ENCODE measurements at places on chromosomes 13 and 19.

GRCh38 chr13:92463134-92463533, 763.5 kb upstream of the GPC6 start:
- DNase-seq, result peak; percentile 14

- DNase-seq, result no peak
Measured at GRCh38 chr19:41299755-41300089, 10.2 kb upstream of the CCDC97 start.

DNA sequence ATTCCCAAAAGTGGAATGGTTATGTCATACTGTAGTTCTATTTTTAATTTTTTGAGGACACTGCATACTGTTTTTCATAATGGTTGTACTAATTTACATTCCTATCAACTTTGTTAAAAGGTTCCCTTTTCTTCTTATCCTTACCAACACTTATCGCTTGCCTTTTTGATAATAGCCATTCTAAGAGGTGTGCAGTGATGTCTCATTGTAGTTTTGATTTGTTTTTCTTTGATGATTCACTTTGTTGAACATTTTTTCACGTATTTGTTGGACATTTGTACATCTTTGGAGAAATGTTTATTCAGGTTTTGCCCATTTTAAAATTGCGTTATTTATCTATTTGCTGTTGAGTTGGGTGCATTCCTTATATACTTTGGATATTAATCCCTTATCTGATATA, 188.8 kb upstream of the SPRY2 start:
- no peak for DNase-seq

DNA sequence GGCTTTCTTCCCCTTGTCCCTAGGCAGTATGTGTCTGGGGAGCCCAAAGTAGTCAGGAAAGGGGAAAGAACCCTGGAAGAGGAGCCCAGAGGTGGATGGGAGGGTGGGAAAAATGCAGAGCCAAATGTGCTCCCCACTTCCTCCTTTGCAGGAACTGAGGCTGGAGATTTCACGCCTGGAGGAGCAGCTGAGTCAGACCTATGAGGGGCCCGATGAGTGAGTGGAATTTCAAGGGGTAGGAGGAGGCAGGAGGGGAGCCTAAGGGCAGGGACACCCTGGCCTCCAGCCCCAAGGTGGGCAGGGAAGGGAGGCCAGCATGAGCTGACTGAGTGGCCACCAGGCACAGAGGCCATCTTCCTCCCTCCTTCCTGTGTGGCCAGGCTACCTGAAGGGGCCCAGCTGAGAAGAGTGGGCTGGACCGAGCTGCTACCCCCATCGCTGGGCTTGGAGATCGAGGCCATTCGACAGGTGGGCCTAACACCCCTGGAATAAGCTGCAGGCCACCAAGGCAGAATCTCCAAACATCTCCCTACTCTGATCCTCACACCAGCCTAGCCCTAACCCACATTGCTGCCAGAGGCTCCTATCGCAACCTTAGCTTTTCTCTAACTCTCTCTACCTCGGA, 14.3 kb downstream of the PTH2 start:
- DNase-seq, result no peak

- no peak for DNase-seq
Measured at GRCh38 chr19:11018179-11018578, 57.3 kb downstream of the SMARCA4 start.

DNA sequence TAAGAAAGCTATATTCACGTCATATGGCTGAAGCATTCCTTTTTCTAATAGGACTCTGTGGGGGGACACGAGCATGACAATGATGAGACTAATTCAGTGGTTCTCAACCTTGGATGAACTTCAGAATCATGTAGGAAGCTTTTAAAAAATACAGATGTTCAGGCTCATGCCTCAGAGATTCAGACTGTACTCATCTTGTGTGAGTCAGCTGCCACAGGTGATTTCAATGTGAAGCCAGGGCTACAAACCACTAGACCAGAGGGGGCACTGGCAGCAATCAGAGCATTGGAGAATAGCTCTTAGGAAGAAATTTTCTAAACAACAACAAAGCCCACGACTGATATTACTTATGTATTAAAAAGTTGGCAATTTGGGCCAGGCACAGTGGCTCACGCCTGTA, 91.7 kb downstream of the SERP2 start:
- DNase-seq, result no peak

DNA sequence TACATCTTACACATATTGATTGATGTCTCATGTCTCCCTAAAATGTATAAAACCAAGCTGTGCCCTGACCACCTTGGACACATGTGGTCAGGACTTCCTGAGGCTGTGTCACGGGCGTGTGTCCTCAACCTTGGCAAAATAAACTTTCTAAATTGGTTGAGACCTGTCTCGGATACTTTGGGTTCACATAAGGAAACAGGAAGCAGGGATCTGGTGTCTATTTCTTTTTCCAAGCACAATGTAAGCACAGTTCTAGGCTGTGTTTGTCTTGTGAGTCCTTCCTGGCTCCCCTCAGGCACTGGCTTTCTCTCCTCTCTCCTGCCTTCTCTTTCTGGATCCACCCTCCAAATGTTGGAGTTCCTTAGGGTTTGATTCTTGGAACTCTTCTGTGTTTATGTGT, 27.6 kb upstream of the TPT1 start:
- peak; percentile 78 for DNase-seq

DNA sequence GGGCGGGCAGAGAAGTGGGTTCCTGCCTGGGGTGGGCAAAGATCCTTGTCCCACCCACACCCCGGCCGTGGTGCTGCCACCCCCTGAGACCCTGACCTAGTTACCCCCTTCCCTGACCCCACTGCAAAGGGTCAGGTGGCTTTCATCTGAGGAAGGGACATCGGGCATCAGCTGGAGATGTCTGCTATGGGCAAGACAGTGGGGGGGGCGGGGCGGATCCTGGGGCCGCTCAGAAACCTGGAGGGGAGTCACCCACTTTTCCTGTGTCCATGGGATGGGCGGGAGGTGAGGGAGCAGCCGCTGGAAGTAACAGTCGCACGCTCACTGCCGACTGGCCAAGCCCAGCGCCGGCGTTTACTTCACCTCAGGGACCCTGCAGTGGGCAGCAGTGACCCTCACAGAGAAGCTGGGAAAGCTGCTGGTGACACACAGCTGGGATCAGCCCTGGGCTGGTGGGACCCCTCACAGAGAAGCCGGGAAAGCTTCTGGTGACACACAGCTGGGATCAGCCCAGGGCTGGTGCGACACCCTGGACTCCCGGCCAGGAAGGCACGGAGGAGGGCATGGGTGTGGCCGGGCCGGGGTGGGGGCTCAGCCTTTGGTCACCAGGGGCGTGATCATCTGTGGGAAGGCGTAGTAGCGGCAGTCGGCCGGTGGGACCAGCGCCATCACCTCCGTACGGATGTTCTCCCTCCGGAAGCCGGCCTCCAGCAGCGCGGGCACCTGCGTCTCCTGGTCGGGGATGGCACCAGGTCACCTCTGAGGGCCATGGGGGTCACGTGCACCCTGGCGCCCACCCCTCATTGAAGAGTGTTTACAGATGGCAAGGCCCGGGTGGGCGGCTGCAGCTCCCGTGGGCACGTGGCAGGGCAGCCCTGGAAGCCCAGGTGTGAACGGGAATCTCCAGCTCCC, 4.3 kb downstream of the GAMT start:
- no peak for DNase-seq

DNA sequence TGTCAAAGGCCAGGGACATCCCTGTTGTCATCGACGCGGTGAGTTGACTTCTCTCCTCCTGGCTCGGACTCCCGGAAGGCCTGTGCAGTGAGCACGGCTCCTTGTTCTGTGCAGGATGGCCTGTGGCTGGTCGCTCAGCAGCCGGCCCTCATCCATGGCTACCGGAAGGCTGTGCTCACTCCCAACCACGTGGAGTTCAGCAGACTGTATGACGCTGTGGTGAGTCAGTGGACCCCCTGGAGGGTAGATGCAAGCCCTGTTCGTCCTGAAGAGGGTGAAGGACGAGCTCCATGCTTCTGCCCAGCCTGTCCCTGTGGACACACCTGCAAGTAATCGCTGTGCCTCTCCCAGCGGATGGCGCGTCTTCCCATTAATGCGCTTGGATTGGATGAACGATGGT, 19.2 kb downstream of the NAXD start:
- no peak for DNase-seq

- no peak for DNase-seq
Measured at GRCh38 chr19:4807188-4807587, 15.7 kb downstream of the FEM1A start.

DNA sequence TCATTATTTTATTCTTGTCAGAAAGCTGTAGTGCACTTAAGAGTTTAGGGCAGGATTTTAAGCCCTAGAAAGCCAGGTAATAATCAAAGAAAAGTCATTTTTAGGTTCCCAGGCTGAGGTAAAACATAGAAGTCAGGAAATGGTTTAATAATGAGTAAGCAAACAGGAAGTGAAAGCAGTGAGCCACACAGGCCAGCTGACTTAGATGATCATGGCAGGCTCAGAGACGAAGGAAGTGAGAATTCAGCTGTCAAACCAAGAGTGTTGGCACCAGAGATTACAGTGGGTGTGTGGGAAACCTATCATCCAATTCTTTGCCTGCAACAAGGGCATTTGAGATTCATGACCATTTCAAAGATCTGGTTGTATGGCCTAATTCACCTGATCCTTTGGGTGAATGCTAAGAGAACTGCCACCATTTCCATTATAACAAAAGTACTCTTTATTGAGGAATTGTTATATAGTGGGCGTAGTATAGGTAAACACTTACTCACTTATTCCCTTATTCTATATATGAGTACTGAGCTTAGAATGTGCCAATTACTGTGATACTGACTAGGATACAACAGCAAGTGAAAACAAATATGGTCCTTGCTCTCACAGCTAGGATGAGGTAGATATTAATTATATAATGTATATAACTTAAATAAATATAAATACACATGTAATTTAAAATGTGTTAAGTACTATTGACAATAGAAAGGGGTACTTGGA, 103.7 kb upstream of the EDNRB start:
- DNase-seq, result no peak

DNA sequence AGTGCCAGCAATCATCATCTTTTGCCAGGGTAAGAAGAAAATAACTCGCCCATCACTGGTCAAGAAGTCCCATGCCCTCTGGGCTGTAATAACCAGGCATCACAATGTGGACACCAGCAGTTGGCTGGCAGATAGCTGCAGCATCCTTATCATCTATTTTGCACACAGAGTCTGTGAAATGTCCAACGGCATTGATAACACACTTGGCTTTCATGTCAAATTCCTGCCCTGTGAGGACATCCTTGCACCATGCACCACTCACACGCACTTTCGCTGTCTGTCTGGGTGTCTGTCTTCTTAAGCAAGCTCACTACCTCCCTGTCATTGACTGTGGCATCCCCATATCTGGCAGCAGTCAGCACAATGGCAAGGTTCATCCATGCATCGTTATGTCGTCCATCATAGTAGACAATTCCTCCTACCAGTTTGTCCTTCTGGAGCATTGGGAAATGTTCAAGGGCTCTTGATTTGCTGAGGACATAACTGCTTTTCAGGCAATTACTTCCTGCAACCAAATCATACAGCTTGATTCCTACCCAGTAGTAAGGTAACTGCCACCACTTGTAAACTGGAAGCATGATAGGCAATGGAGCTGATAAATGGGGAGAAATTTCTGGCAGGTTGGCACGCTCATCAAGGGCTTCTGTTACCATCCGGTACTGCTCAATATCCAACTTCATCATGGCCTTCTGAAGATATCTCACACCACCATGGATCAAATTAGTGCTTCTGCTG, 6.8 kb upstream of the ZSCAN5A start:
- no peak for DNase-seq

GRCh38 chr19:40237791-40238190, 11.3 kb upstream of the CCNP start:
- no peak for DNase-seq

GRCh38 chr13:105333416-105333815, 1202.0 kb downstream of the EFNB2 start:
- DNase-seq, result no peak

DNA sequence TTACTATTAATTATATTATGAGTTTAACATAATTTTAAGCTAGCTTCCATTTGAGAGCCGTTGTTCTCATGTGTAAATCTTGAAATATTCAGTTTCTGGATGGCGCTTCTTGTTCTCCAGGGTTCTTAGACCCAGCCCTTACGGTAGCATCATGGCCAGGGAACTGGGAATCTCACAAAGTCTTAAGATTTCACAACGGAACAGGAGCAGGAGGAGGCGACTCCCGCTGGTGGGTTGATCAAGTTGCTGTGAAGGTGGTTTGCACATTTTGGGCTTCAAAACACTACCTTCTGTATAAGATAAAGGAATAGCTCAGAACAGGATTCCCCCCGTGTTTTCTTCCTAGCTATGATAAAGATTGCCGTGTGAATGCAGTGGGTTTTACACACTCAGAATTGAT, 2.8 kb downstream of the NAXD start:
- no peak for DNase-seq

DNA sequence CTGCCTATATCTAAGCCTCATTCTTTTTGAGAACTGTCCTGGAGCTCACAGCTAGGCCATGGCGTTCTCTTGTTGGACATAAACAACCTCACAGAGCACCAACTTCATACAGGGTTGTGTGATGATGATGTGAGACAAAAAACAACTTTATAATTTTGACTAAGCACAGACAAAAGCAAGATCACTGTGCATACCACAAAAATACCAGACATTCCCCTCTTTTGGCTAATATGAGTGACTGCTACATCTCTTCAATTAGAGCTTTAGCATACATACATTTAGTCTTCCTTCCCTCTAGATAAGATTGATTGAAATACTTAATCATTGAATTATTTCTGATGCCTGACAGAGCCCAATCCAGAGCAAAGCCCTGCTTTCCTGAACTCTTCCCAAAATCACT, 8.3 kb downstream of the MAB21L1 start:
- no peak for DNase-seq

GRCh38 chr19:9580728-9581127, 3.6 kb downstream of the ZNF121 start:
- DNase-seq, result no peak

Measured in T47D (cell line).